ENCODE measurements at places on chromosomes 5 and 9.

GRCh38 chr9:134419684-134420076 lies 93.4 kb downstream of the RXRA start:
- DNase-seq, result peak; percentile 78

GRCh38 chr9:21854119-21854518 lies 51.7 kb downstream of the MTAP start:
- DNase-seq, result no peak

GRCh38 chr9:117234103-117234502 lies 180.8 kb downstream of the ASTN2 start:
- DNase-seq, result no peak

DNA sequence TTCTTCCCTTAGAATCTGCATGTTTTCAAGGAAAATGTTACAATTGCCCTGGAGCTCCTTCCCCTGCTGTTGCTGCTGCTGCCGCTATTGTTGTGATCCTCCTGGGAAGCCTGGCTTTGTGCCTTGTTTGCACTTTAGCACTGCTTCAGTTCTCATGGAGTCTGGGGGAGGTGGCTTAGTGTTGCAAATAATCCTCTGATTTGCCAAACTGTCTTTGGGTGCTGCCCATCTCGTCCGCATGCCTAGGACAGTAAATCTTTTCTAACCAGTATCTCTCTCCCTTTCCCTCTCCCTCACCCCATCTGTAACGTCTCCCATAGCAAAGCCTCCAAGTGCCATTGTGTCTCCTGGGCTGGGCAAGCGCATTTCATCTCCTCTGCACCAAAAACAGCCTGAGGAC lies 30.3 kb downstream of the FAM240B start:
- DNase-seq, result peak; percentile 91

DNA sequence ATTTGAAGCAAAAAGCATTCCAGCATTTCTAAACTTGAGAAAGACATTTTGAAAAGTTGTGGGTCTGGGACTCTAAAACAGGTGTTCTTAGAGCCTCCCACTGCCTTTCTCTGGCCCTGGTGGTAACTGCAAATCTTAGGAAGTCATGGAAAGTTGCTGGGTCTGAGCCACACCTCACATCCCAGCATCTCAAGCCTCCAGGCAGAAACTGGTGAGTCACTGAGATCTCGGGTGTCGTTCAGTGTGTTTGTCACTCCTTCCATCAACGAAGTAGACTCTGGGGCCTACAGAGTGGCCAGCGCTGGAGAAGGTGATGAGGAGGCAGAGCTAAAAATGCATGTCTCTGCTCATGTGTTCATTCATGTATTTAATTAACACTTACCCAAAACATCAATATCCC lies 59.6 kb upstream of the C5orf58 start:
- DNase-seq, result peak; percentile 62
